Activated CD8-positive, alpha-beta memory T cell treated with anti-CD3 and anti-CD28 coated beads, Interleukin-2, amount 10 ng/mL, durations not matched to agents 7 days and 5 days (primary cell): ENCODE measurements at places on chromosomes 7 and 10.

DNA sequence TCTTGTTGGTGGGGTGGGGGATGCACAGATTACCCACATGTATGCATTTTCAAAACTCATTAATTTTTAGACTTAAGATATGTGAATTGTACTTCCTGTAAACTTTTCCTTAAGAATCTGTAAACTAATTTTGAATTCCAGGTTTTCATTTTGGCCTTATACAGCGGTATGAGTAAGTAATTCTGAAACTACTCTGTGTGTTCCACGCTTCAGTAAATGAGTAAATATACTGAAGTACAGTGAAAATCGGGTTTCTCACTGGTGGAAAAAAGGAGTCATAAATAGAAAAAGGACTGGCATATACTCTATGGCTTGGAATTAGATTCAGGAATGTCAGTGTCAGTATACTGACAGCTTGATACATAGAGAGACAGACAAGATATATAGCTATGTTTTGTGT lies 72.8 kb downstream of the CTTNBP2 start:
- DNase-seq = no peak

GRCh38 chr7:7867846-7868571 lies 100.6 kb upstream of the GLCCI1 start:
- no peak for DNase-seq

DNA sequence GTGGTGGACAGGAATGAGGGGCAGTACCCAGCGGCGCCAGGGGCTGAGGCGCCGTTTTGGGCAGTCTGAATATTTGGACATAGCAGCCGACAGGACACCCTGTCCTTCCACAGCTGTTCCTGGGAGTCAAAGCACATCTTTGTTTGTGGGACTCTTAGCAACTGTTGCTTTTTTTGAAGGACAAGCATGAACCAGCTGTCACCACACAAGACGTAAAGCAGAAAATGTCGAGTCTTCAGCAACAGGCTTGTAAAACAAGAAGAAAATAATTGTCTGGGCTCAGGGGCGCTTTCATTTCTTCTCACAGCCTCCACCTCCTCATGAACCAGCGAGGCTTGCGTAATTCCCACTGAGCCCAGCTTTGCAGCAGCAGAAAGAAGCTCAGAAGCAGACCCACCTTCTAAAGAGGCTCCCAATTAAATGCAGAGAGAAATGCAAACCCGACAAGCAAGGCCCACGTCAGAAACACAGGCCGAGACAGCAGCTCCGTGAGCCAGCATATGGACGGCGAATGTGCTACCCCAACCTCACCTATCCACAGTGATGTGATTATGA lies 68.9 kb upstream of the DNAAF5 start:
- DNase-seq = no peak

- no peak for DNase-seq
Measured at GRCh38 chr10:88108115-88108610, 244.7 kb downstream of the PTEN start.

GRCh38 chr7:24723178-24723530 lies 34.1 kb downstream of the GSDME start:
- no peak for DNase-seq
